ENCODE measurements at places on chromosomes 3 and 15.
A peak's percentile ranks its signal among the peaks of the same experiment; 100 is the strongest.

DNA sequence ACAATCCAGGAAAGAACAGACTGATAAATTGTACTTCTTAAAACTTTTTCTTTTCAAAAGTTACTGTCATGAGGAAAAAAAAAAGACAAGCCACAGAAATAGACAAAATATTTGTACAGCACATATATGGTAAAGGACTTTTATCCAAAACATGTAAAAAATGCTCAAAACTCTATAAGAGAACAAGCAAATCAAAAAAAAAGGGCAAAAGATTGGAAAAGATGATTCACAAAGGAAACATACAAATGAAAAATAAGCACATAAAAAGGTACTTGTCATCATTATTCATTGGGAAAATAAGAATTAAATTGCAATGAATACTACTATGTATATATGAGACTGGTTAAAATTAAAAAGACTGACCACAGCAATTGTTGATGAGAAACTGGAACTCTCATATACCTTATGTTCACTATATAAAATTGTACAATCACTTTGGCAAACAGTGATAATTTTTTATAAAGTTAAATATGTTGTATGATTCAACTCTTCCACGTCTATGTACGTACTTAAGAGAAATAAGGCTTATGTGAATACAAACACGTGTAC is 39.7 kb downstream of the DIPK2A start:
- DNase-seq: no peak

DNA sequence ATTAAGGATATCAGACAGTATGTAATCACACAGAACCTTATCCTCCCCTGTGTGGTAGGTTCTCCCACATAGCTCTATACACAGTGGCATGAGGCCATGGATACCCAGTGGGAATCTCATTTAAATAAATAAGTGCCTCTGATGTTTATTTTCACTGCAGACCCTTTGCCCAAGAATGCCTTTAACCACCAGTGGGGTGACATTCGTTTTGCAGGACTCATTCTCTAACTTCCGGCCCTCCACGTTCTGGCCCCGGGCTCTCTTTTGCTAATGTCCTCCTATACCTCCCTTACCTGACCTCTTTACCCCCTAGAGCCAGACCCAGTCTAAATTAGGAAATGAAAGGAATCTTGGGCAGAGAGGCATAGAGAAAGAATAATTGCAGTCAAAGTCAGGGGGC is 8.3 kb downstream of the CCDC80 start:
- DNase-seq: no peak

DNA sequence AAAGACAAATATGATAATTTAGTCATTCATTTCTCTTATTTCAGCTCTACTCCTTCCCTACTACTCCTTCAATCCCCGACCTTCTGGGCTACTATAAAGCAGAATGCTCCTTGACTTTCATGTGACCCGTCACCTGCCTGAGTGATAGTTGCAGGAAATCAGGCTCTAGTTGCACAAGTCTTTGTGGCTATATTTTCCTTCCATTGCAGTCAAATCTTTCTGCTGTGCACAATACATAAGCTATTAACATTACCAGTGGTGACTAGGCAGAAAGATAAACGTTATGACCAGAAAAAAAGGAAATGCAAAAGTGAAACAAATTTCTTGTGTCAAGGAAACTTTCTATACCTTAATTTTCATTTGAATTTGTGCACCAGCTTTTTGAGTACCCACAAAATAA is 2.3 kb downstream of the SUCNR1 start:
- DNase-seq: no peak

GRCh38 chr3:133962849-133963248 is 66.9 kb downstream of the SLCO2A1 start:
- DNase-seq: no peak

DNA sequence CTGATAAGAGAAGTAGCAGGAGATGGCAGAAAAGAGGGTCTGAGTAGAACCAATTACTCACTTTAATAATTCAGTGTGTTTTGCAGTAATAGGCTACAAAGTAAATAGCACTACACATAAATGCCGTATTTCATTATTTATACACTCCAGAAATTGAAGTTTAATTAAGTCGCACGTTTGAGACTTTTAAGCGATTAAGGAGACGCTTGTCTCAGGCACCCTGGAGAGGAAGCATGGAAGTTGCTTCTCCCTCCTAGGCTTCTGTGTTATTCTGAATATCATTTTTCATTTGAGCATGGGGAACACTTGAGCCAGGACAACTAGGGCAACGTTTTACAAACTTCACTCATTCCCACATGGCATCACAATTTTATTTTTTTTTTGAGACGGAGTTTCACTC is 12.2 kb downstream of the GXYLT2 start:
- DNase-seq: no peak

- no peak for DNase-seq
Observed at GRCh38 chr3:196620161-196620604, 19.3 kb upstream of the NRROS start.

- DNase-seq: no peak
Observed at GRCh38 chr3:141553055-141553454, 66.2 kb downstream of the RASA2 start.

GRCh38 chr15:30990036-30990435 is 1.4 kb downstream of the MTMR10 start:
- no peak for DNase-seq

- no peak for DNase-seq
Observed at GRCh38 chr3:58246148-58247047, 8.8 kb downstream of the ABHD6 start.

- no peak for DNase-seq
Observed at GRCh38 chr3:130711565-130712324, 34.9 kb downstream of the PIK3R4 start.

DNA sequence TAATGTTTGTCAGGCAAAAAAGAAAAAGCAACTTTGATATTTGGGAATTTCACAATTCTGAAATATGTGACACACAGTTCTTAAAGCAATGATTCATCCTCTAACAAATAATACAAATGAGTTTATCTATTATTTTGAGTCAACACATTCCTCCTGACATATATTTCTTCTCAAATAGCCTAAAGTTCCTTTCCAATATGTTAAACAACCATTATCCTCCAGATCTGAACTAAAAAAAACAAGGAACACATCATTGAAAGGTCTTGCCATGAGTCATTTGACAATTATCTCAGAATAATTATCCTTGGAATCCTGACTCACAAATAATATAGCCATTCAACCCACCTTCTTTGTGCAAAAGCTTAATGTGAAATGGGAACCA is 208.7 kb upstream of the CDIN1 start:
- DNase-seq: peak; percentile 30

DNA sequence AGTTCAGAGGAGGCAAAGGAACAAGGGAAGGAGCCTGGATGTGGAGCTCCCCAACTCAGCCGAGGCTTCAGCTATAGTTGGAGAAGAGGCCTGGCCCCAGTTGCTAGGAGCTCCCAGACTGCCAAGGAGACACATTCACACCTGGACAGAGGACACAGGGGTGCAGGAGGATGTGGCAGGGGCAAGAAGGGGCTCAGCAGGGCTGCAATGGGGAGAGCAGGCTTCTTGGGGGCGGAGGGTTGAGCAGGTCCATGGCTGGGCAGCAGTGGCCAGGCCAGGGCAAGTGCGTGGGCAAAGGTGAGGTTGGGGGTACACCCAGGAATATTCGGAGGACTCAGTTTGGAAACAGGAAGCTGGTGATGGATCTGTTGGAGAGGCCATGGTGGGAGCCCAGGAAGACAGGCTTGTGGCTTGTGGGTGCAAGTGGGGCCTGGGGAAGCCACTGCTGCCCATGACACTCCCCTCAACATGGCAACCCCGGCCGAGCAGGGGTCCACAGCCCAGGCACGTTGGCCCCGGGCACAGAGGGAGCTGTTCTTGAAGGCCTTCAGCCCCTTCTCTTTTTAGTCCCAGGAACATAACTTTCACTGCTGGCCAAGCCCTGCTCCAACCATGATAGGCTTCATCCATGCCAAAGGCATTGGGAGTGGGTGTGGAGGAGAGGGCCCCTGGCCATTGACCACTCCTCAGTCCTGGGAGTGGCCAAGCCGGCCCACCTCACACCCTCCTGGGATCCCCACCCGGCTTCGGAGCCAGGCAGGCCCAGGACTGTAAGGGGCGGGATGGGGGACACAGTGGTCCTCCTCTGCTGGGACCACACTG is 33.3 kb downstream of the TSPAN3 start:
- DNase-seq: no peak

DNA sequence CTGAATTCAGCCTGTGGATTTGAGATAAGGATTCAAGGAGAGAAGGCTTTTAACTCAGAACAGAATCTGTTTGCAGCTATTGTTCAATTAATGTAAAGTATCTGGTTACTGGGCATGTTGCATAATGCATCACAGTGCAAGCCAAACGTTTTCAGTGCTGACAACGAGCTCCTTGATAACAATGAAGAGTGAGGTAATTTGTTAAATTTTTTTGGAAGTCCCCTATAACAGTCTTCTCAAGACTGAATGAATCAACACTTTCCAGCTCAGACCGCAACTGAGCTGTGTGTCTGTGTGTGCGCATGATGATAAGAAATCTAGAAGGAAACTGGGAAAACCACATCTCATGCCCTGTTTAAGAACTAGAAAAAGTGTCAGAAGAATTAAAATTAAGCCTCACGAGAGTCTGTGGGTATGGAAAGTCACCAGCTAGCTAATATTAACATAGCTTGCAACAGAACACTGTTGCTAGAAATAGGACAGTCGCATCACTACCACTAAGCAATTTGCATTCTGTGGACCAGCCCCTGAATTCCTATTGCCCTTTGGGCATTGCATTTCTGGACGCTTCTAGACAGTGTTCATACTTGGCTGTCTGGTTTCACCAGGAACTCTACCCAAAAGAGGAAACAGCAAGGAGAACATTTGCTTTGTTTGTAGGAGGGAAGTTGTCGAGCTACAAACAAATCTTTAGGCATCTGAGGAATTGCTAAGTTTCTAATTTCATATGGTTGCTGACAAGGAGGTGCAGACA is 43.7 kb upstream of the ATP2C1 start:
- no peak for DNase-seq

- DNase-seq: no peak
Observed at GRCh38 chr3:46924921-46925584, 47.5 kb downstream of the PTH1R start.

- DNase-seq: no peak
Observed at GRCh38 chr3:18179521-18179920, 245.6 kb downstream of the SATB1 start.

- no peak for DNase-seq
Observed at GRCh38 chr3:24037971-24038370, 92.9 kb downstream of the NR1D2 start.

GRCh38 chr3:39593341-39593740 is 125.9 kb downstream of the MOBP start:
- no peak for DNase-seq

GRCh38 chr15:64324165-64324877 is 31.7 kb downstream of the CSNK1G1 start:
- no peak for DNase-seq

DNA sequence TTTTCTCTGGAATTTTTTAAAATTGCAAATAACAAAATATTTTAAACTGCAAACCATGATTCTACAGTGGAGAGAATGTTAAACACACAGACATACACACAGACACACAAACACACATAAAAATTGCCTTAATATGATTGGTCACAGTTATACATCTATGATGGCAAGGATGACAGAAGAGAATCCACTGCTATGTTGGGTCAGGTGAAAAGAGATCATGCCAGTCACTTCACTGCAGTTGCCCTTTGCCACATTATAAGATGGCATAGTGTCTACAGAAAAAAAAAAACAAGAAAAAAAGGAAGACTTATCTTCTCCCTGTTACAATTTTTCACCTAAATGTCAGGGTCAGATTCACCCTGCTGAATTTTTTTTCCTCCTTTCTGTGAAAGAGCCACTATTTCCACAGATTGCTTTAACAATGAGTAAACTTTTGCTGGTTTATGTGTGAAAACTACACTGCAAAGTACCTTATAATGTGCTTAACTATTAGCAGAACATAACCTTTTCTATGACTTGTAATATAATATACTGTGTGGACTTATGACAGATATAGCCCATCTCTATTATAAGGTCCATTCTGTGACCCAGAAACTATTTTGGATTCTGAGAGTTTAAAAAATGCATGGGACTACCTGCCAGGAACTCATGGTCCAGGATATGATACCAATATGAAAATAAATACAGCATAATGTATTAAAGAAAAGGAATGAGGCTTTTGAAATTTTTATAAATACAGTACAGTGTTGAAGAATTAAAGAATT is 111.9 kb downstream of the RBMS3 start:
- DNase-seq: no peak

- DNase-seq: no peak
Observed at GRCh38 chr3:144771381-144771870, 799.8 kb downstream of the DIPK2A start.

GRCh38 chr3:88009066-88009465 is 49.7 kb downstream of the CGGBP1 start:
- no peak for DNase-seq

- DNase-seq: no peak
Observed at GRCh38 chr15:42032376-42033213, 11.8 kb upstream of the PLA2G4E start.

DNA sequence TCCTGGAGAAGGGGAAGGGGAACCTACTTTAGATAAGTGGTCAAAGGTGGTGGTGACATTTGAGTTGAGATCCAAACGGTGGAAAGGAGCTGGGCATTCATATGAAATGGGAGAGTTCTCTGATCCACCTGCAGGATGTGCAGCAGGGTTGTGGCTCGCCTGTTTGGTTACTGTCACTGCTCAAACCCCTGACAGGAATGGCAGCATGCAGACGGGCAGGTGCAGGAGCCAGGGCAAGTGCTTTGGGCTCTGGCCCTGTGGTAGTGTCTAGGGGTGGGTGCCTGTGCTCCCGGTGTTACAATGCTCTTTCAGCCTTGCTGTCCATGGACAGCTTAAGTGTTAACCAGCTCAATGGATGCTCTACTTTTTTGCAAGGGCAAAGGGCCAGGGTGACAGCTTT is 18.5 kb downstream of the PAQR9 start:
- no peak for DNase-seq

GRCh38 chr3:141392897-141393734 is 24.8 kb downstream of the ZBTB38 start:
- no peak for DNase-seq

GRCh38 chr15:82012908-82013307 is 32.9 kb downstream of the MEX3B start:
- DNase-seq: no peak

DNA sequence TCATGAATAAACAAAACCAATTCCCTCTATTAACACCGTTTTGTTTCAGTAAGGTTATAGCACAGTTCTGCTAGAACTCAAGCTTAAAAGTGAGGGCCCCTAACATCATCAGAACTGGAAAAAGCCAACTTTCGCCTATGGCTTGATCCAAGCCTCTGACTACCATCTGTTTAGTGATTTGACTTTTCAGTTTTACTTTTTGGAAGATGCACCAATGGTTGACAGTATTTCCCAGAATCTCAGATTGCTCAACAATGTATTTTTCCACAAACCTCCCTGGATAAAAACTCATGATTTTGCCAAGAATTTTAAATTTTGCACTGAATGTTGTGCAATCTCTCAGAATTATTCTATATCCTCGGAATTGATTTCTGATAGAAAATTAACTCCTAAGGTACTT is 190.7 kb downstream of the LSAMP start:
- peak; percentile 67 for DNase-seq

DNA sequence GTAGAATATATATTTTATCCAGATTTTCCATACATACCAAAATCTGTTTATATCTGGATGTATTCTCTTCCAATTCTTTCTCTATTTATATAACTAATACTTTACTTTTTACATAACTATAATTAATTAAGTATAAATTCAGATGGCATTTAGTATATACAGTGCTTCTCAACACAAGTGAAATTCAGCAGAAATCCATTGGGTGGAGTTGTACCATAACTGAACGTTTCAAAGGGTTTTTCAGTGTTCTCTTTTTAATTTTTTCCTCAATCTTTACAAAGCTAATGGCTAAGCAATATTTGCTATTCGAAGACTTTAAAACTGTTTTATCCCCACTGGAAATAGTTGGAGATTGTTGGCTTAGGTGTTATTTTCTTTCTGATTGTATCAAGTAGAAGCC is 13.9 kb upstream of the ZBBX start:
- DNase-seq: peak; percentile 2

All from NCI-H446 treated with DMSO at 0.1 percent for 48 hours (cell line).